Breast epithelium (tissue), 4 donors: ENCODE measurements at places on chromosomes 7 and 10. TPM values are rescaled to one million over a fixed set of nuclear protein-coding genes. Genes with fewer than 3 reads are reported as not detected.

DNA sequence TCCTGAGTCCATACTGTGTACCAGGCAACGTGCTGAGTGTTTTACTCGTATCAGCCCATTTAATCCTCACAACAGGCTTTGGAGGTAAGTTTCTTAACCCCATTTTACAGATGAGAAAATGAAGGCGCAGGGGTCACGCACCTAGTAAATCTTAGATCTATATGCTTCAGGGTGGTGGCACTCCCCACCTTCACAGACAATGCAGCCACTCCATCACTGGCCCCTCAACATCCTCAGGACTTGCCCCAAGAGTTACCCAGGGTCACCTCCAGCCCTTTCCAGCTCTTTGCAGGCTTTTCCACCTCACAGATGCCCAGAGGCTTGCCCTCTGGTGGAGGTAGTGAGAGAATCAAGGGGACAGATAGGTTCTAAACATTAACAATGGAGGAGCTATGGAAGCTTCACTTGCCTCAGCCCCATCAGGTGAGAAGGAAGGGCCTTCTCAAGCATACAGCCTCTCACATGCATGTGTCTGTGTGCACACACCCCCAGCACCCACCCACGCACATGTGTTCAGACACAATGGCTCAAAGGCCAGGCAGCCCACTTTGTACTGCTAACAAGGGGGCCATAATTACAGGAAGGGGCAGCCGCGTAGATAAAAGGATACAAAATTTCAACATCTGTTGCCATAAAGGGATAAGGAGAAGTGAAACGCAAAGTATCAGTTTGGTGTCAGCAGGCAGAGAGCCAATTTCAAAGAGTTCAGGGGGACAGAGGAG is 29.1 kb downstream of the DPCD start:
- no peak for DNase-seq
- H3K4me3 ChIP-seq = no peak overlapping the region
- H3K27ac ChIP-seq = peak overlapping the region; percentile 60
- no peaks in the 10 kb centered on the region for H3K36me3 ChIP-seq
- no peaks in the 10 kb centered on the region for H3K4me1 ChIP-seq

Gene NDUFB8
- total RNA-seq = 144 TPM

- no peaks in the 10 kb centered on the region for H3K36me3 ChIP-seq
- H3K27ac ChIP-seq = no peak overlapping the region
- H3K4me1 ChIP-seq = no peaks in the 10 kb centered on the region
- DNase-seq = no peak
- H3K27me3 ChIP-seq = no peaks in the 10 kb centered on the region
Observed at GRCh38 chr10:121073728-121074127, 222.6 kb downstream of the WDR11 start.

GRCh38 chr10:30398193-30398592 is 35.8 kb upstream of the MAP3K8 start:
- DNase-seq = no peak
- H3K36me3 ChIP-seq = no peaks in the 10 kb centered on the region
- H3K4me3 ChIP-seq = no peak overlapping the region
- H3K27ac ChIP-seq = no peak overlapping the region
- H3K4me1 ChIP-seq = no peaks in the 10 kb centered on the region

Gene SLC35B4
- total RNA-seq = 8.5 TPM

DNA sequence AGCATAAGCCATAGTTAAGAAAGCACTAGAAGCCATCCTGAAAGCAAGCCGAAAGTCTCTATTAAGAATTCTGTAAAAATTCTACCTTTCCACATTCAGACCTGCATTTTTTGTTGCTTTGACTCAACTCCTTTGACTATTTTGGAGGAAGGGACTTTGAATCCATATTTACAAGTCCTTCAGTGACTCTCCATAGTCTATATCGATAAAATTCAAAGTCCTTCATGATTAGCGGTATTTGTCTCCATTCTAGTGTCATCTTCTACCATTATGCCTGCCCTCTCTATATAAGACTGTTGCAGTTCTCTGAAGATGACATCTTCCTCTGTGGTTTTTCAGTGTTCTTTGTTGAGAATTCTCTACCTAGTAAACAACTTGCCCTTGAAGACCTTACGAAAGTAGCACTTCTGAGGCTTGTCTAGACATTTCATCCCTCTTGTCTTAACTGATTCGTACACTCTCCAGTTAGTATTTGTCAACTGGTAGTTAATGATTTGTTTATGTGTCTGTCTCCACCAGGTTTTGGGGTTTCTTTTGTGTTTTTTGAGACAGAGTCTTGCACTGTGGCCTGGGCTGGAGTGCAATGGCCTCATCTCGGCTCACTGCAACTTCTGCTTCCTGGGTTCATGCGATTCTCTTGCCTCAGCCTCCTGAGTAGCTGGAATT is 1.7 kb downstream of the CCSER2 start:
- H3K36me3 ChIP-seq = no peaks in the 10 kb centered on the region
- DNase-seq = no peak
- no peak overlapping the region for H3K4me3 ChIP-seq
- no peak overlapping the region for H3K27ac ChIP-seq
- H3K4me1 ChIP-seq = no peaks in the 10 kb centered on the region

- H3K27ac ChIP-seq = no peak overlapping the region
- no peak overlapping the region for H3K4me3 ChIP-seq
- no peaks in the 10 kb centered on the region for H3K4me1 ChIP-seq
- DNase-seq = no peak
Observed at GRCh38 chr10:115082506-115082905, 10.7 kb upstream of the ATRNL1 start.

DNA sequence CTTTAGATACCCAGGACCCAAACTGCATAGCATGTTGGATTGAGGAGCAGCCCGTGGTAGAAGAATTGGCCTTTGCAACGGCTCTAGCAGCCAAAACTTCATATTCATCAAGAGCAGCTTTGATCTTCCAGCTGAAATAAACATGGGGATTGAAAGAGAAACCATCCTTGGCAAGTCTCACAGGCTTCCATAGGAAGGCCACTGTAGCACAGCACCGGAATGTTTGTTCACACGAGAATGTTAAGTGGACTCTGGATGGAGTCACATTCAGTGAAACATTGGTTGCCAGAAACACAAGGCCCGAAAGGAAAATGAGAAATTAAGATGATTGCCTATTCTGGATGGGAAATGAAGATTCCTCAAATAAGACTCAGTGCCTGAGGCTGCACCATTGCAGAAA is 97.4 kb downstream of the RAB18 start:
- H3K36me3 ChIP-seq = no peaks in the 10 kb centered on the region
- H3K27me3 ChIP-seq = no peaks in the 10 kb centered on the region
- no peaks in the 10 kb centered on the region for H3K4me1 ChIP-seq

DNA sequence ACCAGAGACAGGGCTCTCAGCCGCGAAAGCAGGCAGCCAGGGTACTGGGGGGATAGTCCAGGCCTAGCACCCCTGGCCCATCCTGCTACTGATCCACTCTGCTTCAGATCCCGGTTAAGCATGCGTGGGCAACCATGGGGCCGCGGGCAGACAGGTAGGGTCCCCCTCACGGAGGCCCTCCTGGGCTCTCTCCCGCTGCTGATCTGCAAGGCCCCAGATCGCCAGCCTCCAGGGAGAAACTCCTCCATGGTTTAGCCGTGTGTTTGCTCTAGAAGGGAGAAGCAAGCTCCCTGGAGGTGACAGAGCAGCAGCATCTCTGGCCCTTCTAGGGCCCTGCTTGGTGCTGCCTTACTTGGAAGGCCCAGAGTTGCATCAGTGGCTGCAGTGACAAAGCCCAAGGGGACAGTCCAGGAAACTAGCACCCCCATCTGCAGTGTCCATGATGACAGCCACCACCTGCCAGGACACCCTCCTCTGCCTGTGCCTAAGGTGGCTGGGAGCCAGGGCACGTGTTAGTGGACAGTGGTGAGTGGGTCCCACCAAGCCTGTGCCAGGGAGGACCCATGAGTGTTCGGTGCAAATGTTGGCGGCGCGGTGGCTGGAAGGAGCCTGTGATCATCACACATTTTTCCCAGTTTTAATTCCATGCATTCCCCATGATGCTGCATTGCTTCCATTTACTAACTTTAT is 29.2 kb downstream of the CALML5 start:
- H3K4me3 ChIP-seq = no peak overlapping the region
- no peaks in the 10 kb centered on the region for H3K27me3 ChIP-seq
- H3K27ac ChIP-seq = no peak overlapping the region
- peaks cover 8% of the 10 kb centered on the region for H3K4me1 ChIP-seq

GRCh38 chr7:104604706-104605105 is 276.3 kb downstream of the LHFPL3 start:
- H3K4me1 ChIP-seq = no peaks in the 10 kb centered on the region
- no peak for DNase-seq
- no peak overlapping the region for H3K27ac ChIP-seq
- no peak overlapping the region for H3K4me3 ChIP-seq
- no peaks in the 10 kb centered on the region for H3K36me3 ChIP-seq

Gene GRM8
- not detected for total RNA-seq

- no peak overlapping the region for H3K27ac ChIP-seq
Observed at GRCh38 chr10:92244796-92245195, 46.1 kb downstream of the CPEB3 start.

Gene OR2A12
- total RNA-seq = not detected

Gene NODAL
- total RNA-seq = not detected

DNA sequence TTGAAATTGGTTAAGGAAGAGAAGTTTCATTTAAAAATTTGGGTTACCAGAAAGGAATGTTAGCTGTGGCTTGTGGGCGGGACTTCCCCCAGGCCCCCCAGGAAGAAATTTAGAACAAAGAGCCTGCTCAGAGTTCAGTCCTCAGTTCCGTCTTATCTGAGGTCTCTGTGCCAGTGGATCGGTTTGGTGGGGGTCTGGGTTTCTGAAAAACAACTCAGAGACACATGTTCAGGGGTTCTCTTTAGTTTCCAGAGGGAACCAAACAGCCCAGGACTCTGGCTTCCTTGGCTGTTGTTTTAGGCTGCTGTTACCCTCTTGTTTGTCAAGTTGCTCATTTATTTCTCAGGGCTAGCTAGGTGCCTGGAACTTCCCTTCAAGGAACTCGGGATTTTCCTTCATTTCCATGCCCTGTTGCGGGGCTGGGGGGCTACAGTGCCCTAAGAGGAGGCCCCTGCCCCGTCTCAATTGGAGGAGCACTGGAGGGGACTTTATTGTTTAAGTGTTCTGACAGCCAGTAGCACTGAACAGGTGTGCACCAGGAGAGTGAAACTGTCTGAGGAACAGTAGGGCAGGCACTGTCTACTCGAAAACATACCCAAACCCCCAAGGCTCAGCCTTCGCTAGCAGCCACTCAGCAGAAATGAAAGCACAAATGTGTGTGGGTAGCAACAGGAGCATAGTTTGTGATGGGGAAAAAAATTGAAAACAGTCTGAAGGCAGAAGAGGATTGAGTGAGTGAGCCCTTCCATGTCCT is 59.9 kb downstream of the ALOX5 start:
- no peak for DNase-seq
- H3K36me3 ChIP-seq = no peaks in the 10 kb centered on the region
- no peaks in the 10 kb centered on the region for H3K4me1 ChIP-seq
- no peak overlapping the region for H3K27ac ChIP-seq
- H3K27me3 ChIP-seq = peaks cover 4% of the 10 kb centered on the region

- no peak for DNase-seq
- no peak overlapping the region for H3K27ac ChIP-seq
- H3K36me3 ChIP-seq = no peaks in the 10 kb centered on the region
- H3K4me3 ChIP-seq = no peak overlapping the region
- no peaks in the 10 kb centered on the region for H3K27me3 ChIP-seq
Observed at GRCh38 chr7:141715018-141715417, 6.9 kb downstream of the WEE2 start.

Gene LRRC17
- 19.3 TPM for total RNA-seq

- H3K27me3 ChIP-seq = no peaks in the 10 kb centered on the region
- no peaks in the 10 kb centered on the region for H3K4me1 ChIP-seq
- H3K27ac ChIP-seq = no peak overlapping the region
- no peaks in the 10 kb centered on the region for H3K36me3 ChIP-seq
- H3K4me3 ChIP-seq = no peak overlapping the region
- no peak for DNase-seq
Observed at GRCh38 chr10:59252491-59252890, 76.0 kb downstream of the PHYHIPL start.

Gene PRPS1L1
- not detected for total RNA-seq

- H3K4me3 ChIP-seq = no peak overlapping the region
- no peaks in the 10 kb centered on the region for H3K4me1 ChIP-seq
- no peaks in the 10 kb centered on the region for H3K36me3 ChIP-seq
- H3K27me3 ChIP-seq = no peaks in the 10 kb centered on the region
Observed at GRCh38 chr7:106891548-106892410, 26.7 kb downstream of the PIK3CG start.

DNA sequence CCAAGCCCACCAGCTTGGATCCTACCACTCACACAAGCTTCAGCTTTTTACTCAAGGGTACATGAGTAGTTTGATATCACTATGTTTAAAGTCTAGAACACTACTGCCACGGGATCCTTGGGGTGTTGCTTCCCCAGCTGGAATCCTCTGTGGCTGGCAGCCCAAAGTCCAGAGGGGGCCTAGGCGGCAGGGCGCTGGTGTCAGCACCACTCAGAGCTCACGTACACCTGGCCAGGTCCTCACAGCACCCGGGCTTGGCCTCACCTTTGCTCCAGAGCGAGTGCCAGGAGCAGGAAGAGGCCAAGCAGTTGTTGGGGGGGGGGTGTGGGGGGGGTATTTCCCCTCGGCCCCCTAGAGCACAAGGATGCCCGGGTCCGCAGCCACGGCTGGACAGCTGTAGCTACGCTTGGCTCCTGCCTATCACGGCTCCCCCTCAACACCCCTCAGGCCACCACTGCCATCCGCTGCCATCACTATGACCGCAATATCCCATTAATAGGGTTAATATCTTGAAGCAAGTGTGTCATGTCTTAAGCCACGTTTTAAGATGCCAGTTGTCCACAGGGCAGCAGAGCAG is 17.0 kb downstream of the ZDHHC6 start:
- DNase-seq = no peak
- no peaks in the 10 kb centered on the region for H3K27me3 ChIP-seq
- H3K4me1 ChIP-seq = no peaks in the 10 kb centered on the region
- no peak overlapping the region for H3K4me3 ChIP-seq
- H3K36me3 ChIP-seq = no peaks in the 10 kb centered on the region

GRCh38 chr10:125721035-125721434 is 1.5 kb downstream of the EDRF1 start:
- H3K27me3 ChIP-seq = no peaks in the 10 kb centered on the region
- no peak for DNase-seq
- no peaks in the 10 kb centered on the region for H3K4me1 ChIP-seq
- no peak overlapping the region for H3K27ac ChIP-seq
- no peaks in the 10 kb centered on the region for H3K36me3 ChIP-seq

Gene ADRA2A
- 14.9 TPM for total RNA-seq

DNA sequence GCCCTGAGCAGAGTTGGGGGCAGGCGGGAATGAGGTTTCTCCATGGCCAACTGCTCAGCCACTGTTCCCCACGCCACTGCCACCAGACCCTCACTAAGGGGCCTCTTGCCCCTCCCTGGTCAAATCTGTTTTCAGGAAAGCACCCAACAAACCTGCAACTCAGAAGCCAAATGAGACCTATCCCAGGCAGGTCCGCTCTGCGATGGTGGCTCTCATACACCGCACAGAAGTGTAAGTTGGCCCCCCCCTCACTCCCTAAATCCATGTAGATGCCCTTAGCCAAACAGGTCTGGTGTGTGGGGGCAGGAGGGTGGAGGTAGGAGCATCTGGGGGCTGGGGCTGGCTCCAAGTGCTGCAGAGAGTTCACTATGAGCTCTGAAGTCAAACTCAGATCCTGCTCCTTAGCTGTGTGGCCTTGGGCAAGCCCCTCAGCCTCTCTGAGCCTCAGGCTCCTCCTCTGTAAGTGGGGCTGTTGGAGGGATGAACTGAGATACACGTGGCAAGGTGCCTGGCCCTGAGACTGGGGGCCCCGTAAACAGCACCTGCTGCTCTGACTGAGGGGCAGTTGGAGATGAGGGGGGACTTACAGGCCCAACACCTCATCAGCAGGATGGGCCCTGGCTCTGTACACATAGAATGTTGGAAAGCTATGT is 1.1 kb downstream of the MMRN2 start:
- no peaks in the 10 kb centered on the region for H3K27me3 ChIP-seq
- H3K27ac ChIP-seq = peak overlapping the region; percentile 85
- no peak for DNase-seq
- H3K4me3 ChIP-seq = peak overlapping the region; percentile 37

Gene LIPF
- total RNA-seq = not detected
